Fibroblast of lung (primary cell): ENCODE measurements at places on chromosomes 12 and 14. TPM values are rescaled to one million over a fixed set of nuclear protein-coding genes. Genes with fewer than 3 reads are reported as not detected.

Gene DCN
- total RNA-seq: 586 and 902 TPM in 2 replicates

Gene OR6C2
- not detected in 2 replicates for total RNA-seq

Gene NUP37
- 30.3 and 38.3 TPM in 2 replicates for total RNA-seq

Gene SPTB
- under 0.01 TPM in 1 of 2 replicates, not detected in the other for total RNA-seq
